ENCODE measurements at places on chromosomes 13 and 19.

DNA sequence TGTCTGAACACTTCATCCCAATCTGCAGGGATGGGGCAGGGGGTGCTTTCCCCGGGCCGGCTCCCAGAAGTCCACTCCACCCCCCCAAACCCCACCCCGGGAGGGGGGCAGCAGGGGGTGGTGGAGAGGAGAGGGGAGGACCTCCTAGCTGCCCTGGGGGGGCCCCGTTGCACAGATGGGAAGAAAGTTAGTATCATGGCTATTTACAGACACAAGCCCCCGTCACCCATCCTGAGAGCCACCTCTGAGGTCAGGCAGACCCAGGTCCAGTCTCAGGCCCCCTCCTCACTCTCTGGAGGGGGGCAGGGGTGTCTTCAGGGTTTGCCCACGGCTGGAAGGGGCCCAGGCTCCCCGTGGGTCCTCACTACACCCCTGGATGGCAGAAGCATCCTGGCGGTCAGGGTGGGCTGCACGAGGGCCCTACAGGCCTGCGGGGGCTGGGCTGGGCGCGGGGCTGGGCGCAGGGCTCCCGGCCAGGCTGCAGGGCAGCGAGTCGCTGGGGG, 5.8 kb upstream of the REXO1 start:
- DNase-seq, result no peak

DNA sequence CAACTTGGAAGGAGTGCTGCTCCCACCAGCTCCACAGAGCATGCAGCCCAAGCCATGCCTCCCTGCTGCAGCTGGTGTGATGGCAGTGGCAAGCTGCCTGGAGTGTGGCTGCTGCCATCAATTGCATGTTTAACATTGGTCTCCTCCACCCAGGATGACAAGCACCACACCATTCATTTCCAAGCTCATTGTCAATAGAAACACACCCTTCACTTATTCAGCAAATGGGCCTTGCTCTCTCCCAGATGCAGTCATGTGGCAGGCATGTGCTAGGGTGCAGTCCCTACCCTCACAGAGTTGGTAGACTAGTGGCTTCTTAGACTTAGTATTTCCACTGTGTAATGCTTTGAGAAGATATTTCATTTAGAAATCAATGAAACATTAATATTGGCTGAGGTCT, 70.8 kb upstream of the FGF14 start:
- DNase-seq, result no peak

DNA sequence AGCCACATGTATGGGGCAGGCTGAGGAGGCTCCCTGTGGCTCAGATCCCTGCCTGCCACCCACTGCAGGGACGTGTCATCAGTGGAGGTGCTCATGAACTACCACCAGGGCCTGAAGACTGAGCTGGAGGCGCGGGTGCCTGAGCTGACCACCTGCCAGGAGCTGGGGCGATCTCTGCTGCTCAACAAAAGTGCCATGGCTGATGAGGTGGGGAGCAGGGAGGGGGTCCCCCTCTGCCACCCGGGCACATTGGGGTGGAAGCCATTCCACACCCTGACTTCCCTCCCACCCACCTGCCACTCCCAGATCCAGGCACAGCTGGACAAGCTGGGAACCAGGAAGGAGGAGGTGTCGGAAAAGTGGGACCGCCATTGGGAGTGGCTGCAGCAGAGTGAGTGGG, 11.3 kb upstream of the SHKBP1 start:
- DNase-seq, result no peak

DNA sequence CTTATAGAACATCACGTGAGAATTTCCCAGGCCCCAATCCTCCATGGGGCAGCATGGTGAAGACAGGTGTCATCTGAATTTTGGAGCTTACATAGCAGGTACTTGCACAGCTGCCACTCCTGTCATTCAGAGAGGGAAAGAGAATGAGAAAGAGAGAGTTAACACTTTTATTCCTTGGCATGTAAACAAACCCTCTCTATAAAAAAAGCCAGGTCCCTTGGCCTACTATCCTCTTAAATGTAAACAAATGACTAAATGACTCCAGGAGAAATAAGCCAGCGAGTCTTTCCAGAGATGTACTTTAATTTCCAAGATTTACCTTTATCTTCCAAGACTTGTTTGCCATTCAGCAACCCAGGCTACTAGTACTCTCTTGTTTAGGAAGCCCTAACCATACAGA, 195.3 kb upstream of the HTR2A start:
- no peak for DNase-seq

DNA sequence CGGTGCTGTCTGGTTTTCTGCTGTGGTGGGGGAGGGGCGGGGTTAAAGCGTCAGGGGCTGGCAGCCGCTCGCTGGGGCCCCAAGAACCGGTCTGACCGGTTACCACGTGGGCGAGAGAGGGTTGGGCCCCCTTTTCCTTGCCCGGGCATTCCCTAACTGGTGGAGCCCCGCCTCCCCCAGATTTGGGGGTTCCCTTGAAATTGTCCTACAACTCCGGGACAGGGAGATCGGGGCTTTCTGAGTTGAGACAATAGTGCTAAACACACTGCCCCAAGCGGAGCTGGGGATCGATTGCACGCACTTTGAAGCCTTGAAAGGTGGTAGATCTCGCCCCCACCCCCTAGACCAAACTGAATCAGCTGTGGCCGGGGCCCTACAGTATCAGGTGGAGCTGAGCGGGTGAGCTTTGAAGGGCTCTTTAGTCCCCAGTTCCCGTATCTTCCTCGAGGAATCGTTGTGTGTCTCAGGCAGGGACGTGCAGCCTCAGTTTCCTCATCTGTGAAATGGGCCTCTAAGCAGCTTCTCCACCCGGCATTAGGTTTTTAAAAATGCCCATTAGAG, 4.8 kb downstream of the IER2 start:
- no peak for DNase-seq

- DNase-seq, result no peak
Measured at GRCh38 chr19:14383661-14384555, 2.7 kb downstream of the ADGRE5 start.

DNA sequence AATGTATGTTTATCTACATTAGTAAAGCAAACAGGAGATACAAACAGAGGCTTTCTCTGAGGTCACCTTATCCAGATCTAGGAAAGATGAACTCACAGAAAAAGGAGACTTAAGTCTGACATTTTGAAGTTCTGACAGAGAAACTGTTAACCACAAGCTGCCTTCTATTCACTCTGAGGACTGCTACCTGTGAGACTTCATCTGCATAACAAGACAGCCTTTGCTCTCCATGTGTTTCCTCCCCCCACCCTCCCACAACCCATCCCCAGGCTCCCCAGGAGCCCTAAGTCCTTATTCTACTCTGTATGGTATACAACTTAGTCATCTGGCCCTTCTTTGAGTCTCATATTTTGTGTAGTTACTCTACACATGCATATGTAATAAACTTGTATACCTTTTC, 699.0 kb downstream of the FGF9 start:
- DNase-seq, result no peak

GRCh38 chr13:94331281-94331680, 148.2 kb downstream of the DCT start:
- DNase-seq, result no peak

DNA sequence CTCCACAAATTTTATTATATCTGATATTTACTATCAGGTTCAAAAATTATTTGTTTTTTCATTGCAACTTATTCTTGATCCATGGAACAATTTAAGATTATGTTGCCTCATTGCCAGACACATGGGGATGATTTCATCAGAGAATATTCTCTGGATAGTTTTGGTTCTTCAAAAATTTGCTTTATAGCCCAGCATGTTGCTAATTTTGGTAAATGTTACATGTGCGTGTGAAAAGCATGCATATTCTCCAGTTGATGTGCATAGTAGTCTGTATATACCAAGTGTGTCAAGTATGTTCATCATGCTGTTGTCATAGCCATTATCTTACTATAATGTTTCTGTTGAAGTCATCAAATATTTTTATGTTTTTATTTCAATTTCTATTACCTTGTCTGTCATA, 122.3 kb downstream of the RFC3 start:
- no peak for DNase-seq

DNA sequence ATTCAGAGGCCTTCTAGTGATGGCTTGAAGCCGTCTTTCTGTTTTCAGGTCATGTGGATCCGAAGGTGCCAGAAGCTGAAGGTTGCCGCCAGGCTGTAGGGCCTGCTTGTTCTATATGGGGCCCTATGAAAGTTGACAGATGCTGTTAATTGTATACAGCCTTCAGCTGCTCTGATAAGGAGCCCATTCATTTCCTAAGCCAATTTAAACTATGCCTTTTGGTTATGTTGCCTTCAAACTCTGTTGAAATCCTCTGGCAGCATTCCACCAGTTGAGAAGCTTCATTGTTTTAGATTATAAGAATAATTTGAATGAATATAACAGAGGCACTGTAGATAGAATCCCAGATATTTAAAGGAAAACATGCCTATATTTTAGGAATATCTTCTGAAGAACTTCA, 34.4 kb downstream of the RAP2A start:
- DNase-seq, result no peak

GRCh38 chr19:38682195-38682867, 34.9 kb downstream of the ACTN4 start:
- no peak for DNase-seq

DNA sequence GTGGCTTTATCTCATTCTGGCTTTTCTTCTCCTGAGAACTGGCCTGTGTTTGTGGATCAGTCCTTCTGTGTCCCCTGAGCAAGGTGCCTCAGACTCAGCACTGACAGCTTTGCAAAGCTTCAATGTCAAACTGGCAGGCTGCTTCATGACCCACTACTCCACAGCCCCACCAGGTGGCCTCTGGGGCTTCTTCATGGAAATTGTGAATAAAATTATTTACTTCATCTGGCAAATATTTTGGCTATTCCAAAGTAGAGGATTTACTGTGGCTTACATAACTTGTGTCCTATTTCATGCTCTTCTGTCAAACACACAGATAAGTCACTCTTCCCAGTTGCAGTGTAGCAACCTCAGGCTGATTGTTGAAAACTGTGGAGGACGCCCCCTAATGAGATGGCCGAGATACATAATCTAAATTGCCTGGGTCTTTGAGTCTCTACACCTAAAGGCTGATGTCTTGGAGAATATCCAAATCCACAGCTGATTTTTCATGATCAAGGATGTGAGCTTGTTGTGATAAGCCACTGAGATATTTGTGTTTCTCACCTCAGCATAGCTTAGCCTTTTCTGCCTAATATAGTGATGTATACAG, 721.9 kb upstream of the SLC10A2 start:
- no peak for DNase-seq

DNA sequence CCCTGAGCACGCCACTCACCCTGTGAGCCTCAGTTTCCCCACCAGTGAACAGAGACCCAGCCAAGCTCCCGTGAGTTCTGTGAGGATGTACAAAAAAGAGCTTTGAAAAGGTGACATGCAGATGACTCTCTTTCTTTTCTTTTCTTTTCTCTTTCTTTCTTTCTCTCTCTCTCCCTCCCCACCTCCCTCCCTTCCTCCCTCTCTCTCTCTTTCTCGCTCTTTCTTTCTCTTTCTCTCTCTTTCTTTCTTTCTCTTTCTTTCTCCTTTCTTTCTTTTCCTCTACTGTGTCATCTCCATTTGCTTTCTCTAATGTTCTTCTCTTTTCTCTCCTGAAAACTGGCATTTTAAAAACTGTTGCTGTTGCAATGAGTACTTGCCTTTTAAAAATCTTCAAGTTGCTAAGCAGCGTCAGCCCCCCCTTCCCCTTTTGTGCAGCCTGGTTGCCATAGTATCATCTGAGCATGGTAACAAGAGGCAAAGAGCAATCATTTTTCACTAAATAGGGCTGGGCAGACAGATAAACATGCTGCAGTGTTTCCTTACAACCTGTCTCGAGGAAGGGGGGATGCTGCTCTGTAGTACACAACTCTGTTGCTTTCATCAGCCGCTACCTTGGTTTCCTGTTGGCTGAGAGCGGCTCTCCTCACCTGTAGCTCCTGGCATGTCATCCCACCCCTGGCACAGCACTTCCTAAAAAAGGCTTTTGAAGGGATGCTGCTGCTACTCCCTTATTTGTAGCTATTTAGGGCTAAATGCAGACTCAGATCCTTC, 108.7 kb upstream of the MBNL2 start:
- DNase-seq, result no peak

DNA sequence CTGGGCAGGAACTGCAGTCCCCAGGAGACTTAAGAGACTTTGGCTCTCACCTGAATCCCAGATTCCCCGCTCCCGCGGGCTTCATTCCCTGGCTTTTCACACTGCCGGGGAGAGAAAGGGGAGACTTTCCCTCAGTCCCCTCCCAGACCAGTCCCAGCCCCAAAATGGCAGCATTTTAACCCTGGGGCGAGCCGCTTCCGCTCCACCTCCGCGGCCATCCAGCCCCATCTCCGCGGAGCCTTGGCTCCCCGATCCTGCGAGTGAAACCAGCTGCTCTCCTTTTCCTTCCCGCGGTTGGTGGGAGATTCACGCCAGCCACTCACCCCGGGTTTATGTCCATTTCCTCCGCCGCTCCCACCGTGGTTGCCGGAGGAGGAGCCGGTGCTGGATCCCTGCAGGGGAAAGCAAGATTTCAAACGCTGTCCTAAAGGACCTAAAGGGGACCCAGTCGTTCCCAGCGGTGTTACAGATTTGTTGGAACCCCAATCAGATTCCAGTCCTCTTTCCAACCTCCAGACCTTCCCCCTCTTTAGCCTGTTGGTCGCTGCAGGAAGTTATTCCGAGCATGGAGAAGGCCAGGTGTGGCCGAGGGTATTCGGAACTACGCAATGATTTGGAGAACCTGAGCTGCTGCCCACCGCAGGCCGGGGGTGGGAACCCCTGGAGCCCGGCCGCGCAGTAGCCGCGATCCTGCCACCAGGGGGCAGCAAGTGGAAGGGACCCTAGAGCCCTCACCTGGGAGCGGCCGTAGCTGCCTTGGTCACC, 3.4 kb downstream of the DMKN start:
- no peak for DNase-seq

- no peak for DNase-seq
Measured at GRCh38 chr13:42022796-42023493, 25.5 kb upstream of the DGKH start.

- no peak for DNase-seq
Measured at GRCh38 chr13:46288570-46289259, 77.0 kb downstream of the LRRC63 start.

- no peak for DNase-seq
Measured at GRCh38 chr13:46598820-46599180, 45.8 kb downstream of the LRCH1 start.

DNA sequence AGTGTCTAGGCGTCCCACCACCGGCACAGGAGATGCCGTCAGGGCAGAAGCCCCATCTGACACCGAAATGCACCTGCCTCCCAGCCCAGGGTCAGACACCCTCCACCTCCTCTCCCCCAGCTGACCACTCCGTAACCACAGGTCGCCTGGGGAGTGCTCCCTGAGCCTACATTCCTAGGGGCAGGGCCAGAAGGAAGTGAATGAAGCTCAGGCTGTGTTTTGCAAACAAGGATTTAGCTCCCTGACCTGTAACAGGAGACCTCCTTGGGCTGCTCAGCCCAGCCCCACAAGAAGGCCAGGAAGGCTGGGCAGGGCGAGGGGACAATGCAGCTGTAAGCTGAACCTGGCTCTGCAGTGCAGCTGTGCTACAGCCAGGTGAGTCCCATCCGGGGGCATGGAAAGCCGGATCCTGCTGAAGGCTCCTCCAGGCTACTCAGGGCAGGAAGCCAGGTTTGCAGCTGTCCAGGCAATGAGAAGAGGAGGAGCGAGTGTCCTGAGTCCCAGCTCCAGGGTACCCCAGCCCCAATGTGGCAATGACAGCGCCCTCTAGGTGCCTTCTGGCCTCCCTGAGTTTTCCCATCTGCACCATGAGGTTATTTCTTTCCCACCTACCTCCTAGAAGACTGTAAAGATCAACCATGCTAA, 42.1 kb downstream of the RHPN2 start:
- DNase-seq, result no peak

Measured in GM04503 (cell line).